ENCODE measurements at places on chromosomes 5 and 9.

- DNase-seq: no peak
Observed at GRCh38 chr9:85536076-85536475, 205.7 kb downstream of the AGTPBP1 start.

GRCh38 chr9:21995006-21995665, 545 bp downstream of the CDKN2B-AS1 start:
- peak; percentile 94 for DNase-seq

GRCh38 chr5:148875205-148875875, 48.9 kb downstream of the ADRB2 start:
- no peak for DNase-seq

GRCh38 chr5:98741926-98742325, 31.5 kb upstream of the RGMB start:
- DNase-seq: no peak

DNA sequence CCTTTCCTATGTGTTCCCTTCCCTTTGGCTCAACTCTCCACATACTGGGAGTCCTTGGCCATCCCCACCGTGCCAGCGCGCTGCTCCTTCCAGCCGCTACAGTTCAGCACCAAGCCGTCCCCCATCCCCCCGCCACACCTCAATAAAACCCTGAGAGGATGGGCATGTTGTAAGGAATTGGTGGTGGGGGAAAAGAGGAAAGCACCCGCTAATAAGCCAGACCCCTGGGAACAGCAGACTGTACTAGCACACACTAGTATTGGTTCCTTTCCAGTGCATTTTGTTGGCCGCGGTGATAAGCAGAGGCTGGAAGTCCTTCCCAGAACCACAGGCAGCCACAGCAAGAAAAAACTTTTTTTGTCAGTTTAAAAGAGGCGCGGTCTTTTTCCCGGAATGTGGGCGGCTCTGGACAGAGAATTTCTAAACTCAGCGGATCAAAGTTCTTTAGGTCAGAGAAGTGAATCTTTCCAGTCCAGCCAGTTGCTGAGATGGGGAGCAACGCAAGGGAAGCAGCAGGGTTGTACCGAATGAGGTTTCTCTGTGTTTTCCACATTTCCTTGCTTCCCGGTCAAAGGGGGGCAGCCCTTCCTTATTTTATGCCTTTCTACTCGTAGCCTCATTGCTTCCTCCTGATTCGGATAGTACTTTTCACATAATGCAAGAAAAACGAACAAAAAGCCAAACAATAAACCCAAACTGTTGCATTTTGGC, 2.1 kb downstream of the CHSY3 start:
- DNase-seq: no peak

DNA sequence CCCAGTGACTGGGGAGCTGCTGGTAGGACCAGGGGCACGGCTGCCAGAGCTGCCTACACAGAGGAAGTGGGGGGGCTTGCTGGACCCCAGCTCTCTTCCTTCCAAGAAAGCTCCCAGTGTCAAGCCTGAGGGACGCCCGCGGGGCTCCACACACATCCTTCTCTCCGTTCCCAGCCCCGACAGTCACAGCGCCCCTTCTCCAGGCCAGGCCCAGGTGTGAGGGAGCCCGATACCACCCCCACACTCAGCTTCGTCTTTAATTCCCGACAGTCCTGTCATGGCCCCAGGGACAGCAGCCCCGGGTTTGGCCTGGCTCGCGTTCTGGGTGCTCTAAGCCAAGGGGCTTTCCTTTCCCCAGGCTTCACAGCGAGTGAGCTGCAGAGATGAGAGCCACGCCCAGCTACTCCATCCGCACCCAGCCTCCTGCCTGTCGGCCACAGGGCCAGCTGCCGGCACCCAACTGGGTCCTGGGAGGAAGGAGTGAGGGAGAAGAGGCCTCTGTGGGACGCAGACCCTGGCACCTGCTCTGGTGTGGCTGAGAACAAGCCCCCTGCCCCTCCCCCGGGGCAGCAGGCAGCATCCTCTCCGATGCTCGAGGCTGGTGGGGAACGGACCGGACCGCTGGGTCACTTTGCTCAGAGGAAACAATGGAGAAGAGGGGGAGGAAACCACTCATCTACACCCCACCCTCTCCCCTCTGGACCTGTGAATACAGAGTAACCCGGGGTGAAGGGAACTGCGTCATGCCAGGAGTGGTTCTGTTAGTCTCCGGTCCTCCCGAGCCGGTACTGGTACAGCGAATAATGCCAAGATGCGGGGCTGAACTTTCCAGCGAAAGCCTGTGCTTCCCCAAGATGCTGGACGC, 53.9 kb upstream of the PHYKPL start:
- DNase-seq: no peak
